ENCODE measurements at places on chromosomes 6 and 20.

GRCh38 chr6:101878554-101879276, 485.2 kb downstream of the GRIK2 start:
- ATAC-seq, result no peak

GRCh38 chr6:99613409-99613704, 6.7 kb downstream of the PRDM13 start:
- peak; percentile 51 for ATAC-seq

DNA sequence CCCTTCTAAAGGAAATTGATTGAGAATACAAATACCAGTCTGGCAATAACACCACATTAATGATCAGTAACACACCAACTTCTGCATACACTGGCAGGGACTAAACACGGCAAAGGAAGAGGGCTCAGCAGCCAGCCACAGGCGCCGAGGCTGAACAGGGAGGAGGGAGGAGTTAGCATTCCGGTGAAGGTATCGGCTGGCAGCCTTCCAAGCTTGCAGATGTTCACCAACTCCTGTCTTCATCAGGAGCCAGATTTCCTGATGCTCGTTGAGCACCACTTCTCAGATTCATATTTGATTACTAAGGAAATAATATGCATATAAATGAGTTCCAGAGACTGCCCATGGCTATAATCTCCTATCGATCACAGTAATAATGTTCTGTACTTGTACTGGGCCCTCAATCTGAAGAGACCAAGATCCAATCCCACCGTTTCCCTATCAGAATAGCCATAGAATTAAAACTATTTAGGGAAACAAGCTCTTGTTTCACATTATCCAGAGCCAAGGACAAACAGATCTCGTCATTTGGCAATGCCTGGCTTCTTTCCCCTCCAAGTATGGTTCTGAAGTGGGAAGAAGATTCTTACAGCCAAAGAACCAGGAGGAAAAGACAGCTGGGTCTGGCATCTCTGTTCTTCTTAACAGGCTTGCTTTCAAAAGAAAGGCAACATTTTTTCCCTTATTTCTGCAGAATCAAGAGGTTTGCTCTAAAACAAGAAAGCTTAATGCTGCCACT, 42.2 kb downstream of the GFOD1 start:
- no peak for ATAC-seq

- no peak for ATAC-seq
Observed at GRCh38 chr6:14972379-14973067, 273.3 kb upstream of the JARID2 start.

- ATAC-seq, result no peak
Observed at GRCh38 chr6:14129575-14129974, 12.0 kb downstream of the CD83 start.

DNA sequence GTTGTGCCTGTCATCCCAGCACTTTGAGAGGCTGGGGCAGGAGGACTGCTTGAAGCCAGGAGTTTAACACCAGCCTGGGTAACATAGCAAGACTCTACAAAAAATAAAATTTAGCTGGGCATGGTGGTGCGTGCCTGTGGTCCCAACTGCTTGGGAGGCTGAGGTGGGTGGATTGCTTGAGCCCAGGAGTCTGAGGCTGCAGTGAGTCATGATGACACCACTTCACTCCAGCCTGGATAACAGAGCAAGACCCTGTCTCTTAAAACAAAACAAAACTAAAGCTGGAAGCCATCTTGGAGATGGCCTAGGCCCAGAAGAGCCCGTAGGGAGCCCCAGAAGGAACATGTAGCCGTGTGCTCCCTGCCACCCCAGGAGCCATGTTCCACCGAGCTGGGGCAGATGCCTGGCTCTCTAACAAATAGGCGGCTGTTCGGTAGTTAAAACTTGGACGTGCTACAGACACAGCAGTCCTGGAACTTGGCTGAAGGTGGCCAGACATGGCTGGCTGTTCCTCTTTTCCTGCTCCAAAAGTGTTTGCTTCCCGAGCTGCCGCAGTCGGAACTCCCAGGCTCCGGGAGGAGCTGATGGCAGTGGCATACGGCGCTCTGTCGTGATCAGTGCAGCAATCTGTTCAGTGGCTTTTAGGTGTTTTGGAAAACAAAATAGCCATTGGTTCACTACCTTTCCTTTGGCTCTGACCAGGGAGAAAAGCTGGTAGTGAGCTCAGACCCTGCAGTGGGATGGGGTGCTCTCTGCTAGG, 37.0 kb downstream of the DYNLT1 start:
- ATAC-seq, result no peak

DNA sequence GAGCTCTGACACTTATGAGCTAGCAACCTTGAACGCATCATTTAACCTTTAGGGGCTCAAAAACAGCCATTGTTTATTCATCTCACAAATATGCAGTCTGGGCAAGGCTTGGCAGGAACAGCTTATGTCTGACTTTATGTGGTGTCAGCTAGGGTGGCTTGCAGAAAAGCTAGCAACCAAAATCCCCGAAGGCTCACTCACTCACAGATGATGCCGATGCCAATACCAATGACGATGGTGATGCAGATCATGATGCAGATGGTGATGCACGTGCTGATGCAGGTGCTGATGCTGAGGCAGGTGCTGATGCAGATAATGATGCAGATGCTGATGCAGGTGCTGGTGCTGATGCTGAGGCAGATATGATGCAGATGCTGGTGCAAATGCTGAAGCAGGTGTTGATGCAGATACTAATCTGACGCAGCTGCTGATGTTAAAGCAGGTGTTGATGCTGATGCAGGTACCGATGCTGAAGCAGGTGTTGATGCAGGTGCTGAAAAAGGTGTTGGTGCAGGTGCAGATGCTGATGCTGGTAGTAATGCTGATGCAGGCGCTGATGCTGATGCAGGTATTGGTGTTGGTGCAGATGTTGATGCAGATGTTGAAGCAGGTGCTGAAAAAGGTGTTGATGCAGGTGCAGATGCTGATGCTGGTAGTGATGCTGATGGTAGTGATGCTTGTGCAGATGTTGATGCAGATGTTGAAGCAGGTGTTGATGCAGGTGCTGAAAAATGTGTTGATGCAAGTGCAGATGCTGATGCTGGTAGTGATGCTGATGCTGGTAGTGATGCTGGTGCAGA, 195.6 kb downstream of the NFATC2 start:
- no peak for ATAC-seq

DNA sequence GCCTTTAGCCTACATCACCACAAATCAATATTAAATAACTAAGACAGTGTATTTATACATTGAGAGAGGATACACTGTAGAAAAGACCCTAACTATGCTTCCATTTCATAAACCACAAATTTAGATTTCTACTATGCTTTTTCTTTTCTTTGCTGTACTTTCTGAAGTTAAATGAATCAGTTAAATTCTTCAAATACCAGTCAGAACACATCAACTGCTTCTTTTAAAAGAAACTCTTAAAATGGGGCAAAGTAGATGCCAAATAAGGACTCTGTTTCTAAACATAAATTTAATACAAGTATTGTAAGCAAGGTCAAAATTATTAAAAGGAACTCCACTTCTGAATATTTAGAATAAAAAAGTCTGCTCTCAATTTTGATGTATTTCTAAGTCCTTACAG, 76.9 kb downstream of the GMDS start:
- no peak for ATAC-seq

DNA sequence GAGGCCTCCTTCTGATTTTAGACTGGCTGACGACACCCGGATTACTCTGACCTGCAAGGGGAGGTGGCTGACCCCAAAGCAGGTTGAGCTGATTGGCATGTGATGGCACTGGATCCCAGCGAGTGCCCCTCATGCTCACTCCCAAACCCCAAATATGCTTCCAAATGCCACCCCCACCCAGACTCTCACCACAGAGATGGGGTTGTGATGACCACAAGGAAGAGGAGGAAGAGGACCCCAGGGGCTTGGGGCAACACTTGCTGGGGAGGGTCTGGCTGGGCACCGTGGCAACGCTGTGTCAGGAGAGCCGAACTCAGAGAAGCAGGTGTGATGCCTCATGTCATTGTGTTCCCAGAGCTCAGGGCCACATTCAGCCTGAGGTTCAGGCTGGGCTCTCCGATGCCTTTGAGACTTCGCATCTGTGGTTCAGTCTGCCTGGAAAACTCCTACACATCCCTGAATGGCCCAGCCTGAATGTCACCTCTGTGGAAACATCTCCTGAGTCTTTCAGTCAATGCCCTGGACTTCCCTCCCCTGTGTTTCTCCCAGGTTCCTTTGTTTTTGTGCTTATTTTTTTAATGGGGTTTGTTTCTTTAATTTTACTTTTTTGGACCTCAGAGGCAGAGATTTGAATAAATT, 169.1 kb upstream of the PMEPA1 start:
- no peak for ATAC-seq

- ATAC-seq, result no peak
Observed at GRCh38 chr6:46288835-46289234, 118.1 kb upstream of the ENPP5 start.

DNA sequence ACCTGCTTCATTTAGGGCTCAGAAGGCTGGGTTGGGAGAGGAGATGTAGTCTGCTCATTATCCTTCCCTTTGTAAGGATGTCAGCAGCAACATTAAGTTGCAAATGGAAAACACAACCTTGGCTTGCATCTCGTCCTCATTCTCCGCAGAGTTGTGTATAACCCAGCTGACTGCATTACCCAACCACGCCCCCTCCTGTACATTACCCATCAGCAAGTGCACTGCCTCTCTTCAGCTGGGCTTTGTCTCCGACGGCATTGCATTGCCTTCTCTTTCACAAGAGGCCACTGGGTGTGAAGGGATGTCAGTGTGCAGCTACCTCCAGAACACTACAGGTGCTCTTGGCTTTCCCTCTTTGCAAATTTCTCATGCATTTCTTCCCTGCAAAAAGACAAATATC, 128.7 kb upstream of the TSHZ2 start:
- ATAC-seq, result no peak

GRCh38 chr6:108561742-108562502, 1.2 kb downstream of the FOXO3 start:
- no peak for ATAC-seq

- no peak for ATAC-seq
Observed at GRCh38 chr20:53935344-53936084, 134.9 kb downstream of the BCAS1 start.

- no peak for ATAC-seq
Observed at GRCh38 chr6:126747728-126748540, 370.5 kb upstream of the RSPO3 start.

DNA sequence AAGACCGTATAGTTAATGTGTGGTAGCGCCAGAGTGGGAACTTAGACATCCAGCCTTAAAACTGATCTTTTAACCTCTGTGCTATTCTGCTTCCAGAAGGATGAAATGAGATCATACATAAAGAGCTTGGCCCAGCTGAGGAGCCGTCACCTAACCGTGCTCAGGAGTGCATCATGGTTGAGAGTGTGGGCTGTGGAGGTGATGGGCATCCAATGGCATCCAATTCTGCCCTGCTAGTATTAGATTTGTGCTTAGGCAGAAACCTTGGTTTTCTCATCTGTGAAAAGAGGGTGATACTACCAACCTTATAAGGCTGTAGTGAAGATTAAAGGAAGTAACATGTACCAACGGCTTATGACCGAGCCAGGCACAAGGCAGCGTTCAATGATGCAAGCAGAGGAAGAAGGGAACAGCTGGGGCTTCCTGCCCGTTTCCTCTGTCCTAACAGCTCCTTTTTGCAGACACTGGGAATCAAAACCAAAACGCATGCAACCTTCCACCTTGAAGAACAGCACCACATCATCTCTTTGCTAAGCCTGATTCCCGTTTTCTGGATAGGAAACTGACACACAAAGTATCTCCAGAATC, 1.3 kb downstream of the SLC22A16 start:
- ATAC-seq, result no peak

GRCh38 chr6:71228461-71229041, 60.1 kb upstream of the OGFRL1 start:
- ATAC-seq, result no peak

- ATAC-seq, result no peak
Observed at GRCh38 chr20:1807394-1807793, 87.8 kb upstream of the SIRPA start.

DNA sequence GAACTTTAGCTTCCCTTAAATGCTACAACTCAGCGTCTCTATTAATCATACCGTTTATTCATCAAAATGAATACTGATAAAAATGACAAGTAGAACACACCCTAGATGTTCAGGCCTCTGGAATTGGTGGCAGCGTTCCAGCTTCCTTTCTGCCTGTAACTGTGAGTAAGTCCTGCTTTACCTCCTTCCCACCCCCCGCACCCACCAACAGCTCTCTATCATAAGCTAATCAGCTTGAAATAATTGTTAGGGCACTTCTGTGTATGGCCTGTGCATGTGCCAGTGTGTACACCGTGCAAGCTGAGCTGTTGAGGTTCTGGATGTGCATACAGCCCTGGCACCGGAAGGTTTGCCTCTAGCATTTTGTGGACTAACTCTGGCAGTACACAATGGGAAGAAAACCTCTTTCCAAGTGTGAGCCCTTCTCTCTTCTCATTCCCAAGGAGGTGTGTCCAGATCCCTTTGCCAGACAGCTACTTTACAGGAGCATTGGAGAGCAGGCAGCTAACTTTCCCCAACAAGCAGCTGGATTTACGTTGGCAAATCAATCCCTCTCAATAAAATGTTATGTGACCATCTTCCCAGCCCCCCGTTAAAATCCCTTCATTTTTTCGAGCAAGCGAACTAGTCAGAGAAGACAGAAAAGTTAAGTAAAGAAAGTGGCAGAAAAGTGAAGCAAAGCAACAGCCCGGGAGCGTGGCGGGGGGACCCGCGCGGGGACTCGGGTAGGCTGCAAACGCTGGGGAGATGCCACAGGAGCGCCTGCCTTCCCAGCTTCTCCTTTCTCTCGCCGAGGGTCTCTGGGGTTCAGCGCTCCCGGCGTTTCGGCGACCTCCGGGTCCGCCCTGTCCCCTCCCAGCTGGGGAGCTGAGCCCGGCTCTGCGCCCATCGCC, 803 bp upstream of the ADGRG6 start:
- no peak for ATAC-seq

GRCh38 chr6:79384845-79385244, 150.4 kb upstream of the HMGN3 start:
- no peak for ATAC-seq

- ATAC-seq, result no peak
Observed at GRCh38 chr6:39962831-39963230, 28.6 kb upstream of the MOCS1 start.

GRCh38 chr6:127119102-127120022, 891 bp downstream of the RSPO3 start:
- no peak for ATAC-seq
